Amniotic stem cell (primary cell): ENCODE measurements at places on chromosomes 4 and X.

- DNase-seq, result no peak
Measured at GRCh38 chrX:49845701-49846403, 16.7 kb downstream of the PAGE4 start.

DNA sequence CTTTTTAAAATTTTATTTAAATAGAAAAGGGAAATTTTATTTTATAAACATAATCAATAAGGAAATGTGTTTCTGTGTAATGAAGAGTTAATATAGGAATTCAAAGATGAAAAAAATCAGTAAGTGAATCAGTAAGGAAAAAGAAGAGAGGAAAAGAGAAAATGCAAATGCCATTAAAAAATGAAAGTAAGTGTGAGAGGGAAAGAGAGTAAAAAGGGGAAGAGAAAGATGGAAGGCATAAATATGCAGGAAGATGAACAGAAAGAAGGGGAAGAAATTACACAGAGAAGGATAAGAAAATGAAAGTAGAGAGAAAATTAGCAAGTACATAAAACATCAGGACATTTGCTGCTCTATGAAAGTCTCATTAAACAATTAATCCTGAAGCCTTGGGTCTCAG is 349.9 kb downstream of the FSTL5 start:
- DNase-seq, result no peak

DNA sequence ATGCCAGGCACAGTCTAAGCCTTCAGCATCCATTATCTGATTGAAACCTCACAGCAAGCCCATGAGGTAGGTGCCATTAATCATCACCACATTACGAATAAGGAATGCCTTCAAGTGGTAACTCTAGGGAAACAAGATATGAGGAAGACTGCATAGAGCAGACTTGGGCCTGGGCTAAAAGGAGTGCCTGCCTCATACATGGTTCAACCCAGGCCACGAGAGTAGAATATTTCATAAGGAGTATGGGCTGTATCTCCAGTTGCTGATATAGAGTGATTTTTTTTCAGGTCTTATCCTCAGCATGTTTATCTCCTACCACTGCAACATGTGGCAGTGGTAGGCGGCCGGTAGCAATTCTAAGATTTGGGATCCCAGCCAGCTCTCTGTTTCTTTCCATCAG is 51.7 kb downstream of the ATP11C start:
- DNase-seq, result no peak

DNA sequence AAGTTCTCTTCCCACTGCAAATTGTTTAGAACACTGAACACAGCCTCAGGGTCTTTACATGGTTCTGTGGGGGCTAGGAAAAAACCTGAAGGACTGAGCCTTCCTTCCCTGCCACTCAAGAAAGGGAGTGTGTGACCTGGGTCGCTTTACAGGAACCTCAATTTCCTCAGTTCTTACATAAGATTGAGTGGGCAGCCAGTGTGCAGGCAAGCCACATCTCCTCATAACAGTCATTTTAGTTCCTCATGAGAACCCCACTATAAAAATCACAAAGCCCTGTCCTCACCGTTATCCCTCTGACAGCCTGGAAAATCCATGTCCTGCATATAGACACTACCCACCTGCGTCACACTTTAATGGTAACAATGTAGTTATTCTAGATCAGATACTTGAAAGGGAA is 2.1 kb upstream of the ETDC start:
- DNase-seq, result no peak

DNA sequence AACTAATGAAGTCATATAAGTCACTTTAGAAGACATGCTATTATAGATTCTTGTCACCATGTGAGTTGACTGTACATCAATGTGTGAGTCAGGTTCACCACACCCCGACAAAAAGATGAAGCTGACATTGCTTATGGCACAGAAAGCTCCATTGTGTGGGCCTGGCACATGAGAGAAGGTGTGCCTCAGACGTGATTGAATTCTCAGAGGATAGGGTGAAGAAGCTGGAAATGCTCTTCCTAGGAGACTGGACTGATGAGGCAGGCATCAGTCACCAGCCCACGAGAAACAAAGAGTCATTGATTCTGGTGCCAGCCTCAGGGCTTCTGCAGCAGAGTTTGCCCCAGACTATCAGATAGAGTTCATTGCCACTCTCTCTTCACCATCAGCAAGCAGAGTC is 35.9 kb upstream of the LRAT start:
- no peak for DNase-seq

- no peak for DNase-seq
Measured at GRCh38 chrX:28876408-28876807, 289.2 kb downstream of the IL1RAPL1 start.

GRCh38 chr4:128359422-128359821 is 71.8 kb upstream of the PGRMC2 start:
- DNase-seq, result no peak

- DNase-seq, result no peak
Measured at GRCh38 chrX:141989815-141990214, 86.1 kb downstream of the MAGEC1 start.

DNA sequence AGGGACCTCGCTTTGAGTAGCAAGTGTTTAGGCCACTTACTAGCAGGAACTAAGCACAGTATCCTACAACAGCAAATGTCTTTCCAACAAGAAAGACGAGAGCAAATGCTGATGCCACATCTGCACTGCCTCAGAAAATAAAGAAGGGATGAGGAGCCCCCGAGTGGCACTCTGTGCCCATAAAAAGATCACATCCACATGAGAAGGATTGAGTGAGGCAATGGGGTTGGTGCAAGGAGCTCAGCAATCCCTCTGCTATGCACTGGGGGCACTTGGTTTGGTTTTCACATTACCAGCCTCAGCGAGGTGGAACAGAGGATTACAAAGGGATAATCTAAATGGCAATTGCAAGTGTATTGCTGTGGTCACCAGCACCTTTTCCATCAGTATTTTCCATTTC is 252.8 kb upstream of the SLC7A11 start:
- DNase-seq, result peak; percentile 13

GRCh38 chr4:146098397-146098796 is 77.1 kb upstream of the LSM6 start:
- no peak for DNase-seq

GRCh38 chr4:1323635-1324442 is 23.2 kb upstream of the UVSSA start:
- DNase-seq, result peak; percentile 60

GRCh38 chrX:154032160-154032559 is 12.5 kb upstream of the IRAK1 start:
- no peak for DNase-seq

GRCh38 chr4:24382381-24382780 is 202.0 kb downstream of the DHX15 start:
- no peak for DNase-seq

DNA sequence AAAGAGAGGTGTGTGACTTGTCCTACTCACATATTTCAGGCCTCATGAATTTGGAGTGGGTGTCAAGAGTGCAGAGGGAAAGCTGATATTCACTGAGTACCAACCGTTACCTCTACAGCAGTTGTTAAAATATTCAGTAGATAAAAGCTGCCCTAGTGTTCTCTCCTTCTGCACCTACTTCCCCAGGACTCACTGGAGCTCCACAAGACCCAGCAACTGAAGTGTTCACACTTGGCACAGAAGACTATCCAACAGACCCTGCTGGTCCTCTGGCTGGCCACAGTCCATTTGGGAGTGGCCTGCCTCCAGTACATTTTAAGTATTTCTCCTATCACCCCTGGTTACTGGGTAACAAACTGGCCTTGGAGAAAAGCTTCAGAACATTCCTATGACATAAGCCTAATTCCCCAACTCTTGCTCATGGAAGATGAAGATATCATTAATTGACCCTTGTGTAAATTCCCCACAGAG is 70.8 kb downstream of the PPARGC1A start:
- DNase-seq, result no peak

GRCh38 chr4:184849185-184849584 is 23.4 kb upstream of the ACSL1 start:
- DNase-seq, result no peak

DNA sequence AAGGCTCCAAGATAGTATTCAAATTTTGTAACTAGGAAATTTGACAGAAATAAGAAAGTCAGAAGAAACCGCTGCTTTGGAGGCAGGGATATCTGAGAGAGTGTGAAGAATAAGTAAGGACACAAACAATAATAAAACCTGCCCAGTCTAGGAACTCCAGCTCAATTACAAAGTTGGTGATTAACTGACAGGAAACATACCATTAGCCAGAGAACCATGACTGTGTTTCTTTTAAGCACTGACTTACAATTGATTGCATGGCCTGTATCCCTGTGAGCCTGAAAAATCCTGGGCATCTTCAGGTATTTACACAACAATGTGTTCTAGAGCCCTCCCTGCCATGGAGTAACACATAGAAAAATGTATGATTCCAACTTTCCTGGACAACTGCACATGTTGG is 127.4 kb downstream of the GRIA3 start:
- no peak for DNase-seq

DNA sequence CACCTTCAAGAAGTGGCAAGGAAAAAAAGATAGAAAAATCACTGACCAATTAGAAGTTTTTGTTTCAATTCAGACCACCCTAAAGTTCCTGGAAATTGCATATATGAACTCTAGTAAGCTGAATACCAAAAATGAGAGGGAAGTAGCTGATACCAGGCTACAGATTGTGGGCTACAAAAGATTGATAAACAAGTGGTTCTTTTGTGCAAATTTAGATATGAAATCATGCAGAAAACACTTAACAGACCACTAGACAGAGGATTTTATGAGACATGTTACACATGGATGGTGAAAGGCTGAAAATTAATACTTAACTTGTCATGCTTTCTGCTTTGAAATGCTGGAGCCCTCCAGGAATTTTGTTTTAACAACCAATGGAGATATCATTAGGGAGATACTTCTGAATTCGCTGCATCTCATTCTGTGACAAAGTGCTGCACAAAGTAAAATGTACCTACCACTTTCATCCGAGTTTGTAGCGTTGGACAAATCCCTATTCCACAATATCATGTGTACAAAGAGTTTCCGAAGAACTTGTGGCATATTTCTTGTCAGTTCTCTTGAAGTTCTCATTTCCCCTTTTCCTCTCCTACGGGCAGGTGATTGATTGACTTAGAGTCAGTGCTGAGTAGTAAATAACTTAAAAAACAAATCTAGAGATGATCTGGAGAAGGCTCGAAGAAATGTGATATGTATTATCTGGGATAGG is 235.0 kb downstream of the PALLD start:
- no peak for DNase-seq

DNA sequence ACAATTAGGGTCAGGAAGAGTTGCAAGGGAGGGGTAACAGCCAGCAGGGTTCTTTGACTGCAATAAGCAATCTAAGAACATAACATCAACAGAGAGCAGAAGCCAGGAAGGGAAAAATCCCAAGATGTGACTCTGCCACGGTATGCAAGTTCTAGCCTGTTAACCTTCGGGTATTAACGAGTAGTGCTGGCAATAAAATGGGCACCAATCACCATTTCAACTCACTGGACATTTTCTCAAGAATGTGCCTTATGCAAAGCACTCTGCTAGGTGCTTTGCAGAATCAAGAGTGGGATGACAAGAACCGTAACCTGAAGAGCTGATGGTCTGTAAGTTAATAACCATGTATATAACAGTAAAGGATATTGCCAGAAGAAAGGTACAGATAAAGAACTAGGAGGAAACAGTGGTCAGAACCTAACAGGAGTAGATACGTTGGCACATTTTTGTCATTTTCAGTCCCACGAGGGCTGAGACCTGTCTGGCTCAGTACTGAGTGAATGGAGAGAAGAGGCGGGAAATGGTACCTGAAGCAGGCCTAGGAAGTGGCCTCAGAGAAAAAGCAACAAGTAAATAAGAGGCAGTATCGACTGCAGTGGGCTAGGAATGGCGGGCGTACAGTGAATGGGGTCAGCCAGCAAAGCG is 2.7 kb downstream of the ELOVL6 start:
- DNase-seq, result no peak

DNA sequence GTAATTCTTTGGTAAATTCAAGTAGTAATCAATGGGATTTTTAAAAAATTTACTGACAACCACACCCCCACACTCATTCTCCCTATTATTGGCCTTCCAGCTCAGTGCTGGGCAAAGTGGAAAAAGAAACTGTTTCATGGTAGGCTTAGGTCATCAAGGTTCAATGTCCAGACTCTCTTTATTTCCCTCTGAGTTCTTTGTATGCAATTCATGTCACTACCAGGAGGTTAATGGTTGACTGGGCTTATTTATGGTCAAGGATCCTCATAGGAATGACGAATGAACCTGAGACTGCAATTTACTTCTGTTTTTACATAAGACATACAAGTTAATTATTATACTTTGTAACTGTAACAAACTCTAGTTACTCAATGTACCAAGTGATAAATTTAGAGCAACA is 403.2 kb downstream of the KLHL13 start:
- no peak for DNase-seq

GRCh38 chr4:60033826-60034225 is 1166.3 kb upstream of the ADGRL3 start:
- DNase-seq, result no peak

DNA sequence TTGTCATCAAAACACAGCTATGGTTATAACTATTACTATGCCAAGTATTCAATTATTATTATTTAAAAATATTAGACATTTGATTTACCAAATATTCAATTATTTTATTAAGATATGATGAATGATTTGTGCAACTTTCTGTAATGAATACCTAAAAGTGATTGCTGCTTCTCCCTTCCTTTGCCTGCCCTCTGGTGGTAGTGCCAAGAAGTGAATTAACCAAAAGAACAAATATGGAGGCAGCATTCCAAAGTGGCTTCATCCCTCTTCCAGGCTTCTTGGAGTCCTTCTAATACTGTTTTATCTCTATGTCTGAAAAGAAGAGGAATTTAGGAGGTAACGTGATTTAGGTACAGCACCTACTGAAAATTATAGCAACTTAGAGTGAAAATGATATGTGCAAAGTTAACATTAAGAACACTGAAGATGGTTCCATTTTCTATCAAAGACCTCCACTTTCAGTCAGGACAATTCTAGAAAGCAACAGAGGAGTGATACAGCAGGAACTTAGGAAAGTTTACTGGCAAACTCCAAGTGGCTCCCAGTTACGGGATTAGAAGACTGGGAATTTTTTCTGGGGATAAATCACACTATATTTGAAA is 43.0 kb downstream of the ENPEP start:
- peak; percentile 23 for DNase-seq

DNA sequence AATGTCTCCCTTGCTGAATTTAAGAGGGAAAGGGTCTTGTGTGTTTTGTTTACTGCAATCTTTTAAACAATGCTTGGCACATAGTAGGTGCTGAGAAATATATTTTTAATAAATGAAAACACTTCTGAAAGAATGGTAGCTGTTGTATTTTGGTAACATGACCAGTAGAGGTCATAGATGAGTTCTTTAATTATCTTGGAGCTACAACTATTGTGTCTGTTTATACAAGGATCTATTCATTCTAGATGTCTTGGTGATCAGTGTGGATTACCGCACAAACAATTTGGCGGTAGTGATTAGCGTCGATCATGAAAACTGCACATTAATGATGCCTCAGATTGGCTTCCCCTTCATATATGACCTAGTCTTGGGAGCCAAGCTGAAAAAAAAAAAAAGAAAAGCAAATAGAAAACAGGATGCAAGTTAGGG is 21.4 kb upstream of the SCRG1 start:
- no peak for DNase-seq

DNA sequence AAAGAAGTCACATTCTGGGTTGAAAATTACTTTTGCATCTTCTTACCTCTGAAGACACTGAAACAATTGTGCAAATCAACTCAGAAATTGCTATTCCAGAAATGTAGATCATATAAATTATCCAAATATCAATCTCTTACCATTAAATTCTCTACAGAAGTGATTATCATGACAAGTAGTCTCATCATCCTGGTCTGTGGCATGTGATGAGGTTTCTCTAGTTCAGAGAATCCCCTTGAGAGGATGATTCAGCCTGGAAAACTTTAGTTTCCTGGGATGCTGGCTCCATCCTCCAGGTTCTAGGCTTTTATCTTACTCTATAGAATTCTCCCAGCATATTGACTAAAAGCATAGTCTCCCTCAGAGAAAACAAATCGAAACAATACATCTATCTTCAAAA is 76.2 kb upstream of the S100G start:
- DNase-seq, result no peak
